Pancreas (tissue), 10 donors: ENCODE measurements at places on chromosomes 2 and 18. TPM values are rescaled to one million over a fixed set of nuclear protein-coding genes. Genes with fewer than 3 reads are reported as not detected.

The HOXD3 gene
- 0.19 TPM for polyA plus RNA-seq

The STARD6 gene
- polyA plus RNA-seq: not detected

The MOCOS gene
- 0.87 TPM for polyA plus RNA-seq

The RPRM gene
- polyA plus RNA-seq: 0.42 TPM

The ABCA12 gene
- polyA plus RNA-seq: not detected

The GBX2 gene
- polyA plus RNA-seq: not detected

The EIF4E2 gene
- 28.0 TPM for polyA plus RNA-seq

The PID1 gene
- 4.8 TPM for polyA plus RNA-seq

The PDCD1 gene
- polyA plus RNA-seq: 0.09 TPM

The ADGRF3 gene
- polyA plus RNA-seq: 1.4 TPM

The CD28 gene
- 0.08 TPM for polyA plus RNA-seq

The MAP4K3 gene
- polyA plus RNA-seq: 8.2 TPM

The CHRND gene
- not detected for polyA plus RNA-seq

The WIPF1 gene
- 6.2 TPM for polyA plus RNA-seq

The SCN7A gene
- 0.27 TPM for polyA plus RNA-seq

The TWIST2 gene
- 2.5 TPM for polyA plus RNA-seq

The CDH20 gene
- polyA plus RNA-seq: not detected

The CNRIP1 gene
- polyA plus RNA-seq: 3.7 TPM

The INPP1 gene
- polyA plus RNA-seq: 17.8 TPM

The TCF7L1 gene
- 4.0 TPM for polyA plus RNA-seq

The LAMA1 gene
- polyA plus RNA-seq: 2.4 TPM

The UGT1A4 gene
- polyA plus RNA-seq: not detected

The CDK15 gene
- polyA plus RNA-seq: 0.11 TPM

The DYSF gene
- 2.2 TPM for polyA plus RNA-seq

The LOXHD1 gene
- 0.12 TPM for polyA plus RNA-seq

The MARS2 gene
- 2.6 TPM for polyA plus RNA-seq

The SKA1 gene
- polyA plus RNA-seq: 0.05 TPM

The UNC80 gene
- polyA plus RNA-seq: 4.8 TPM

The RESP18 gene
- not detected for polyA plus RNA-seq

The TUBA4B gene
- not detected for polyA plus RNA-seq

The CRACDL gene
- 3.6 TPM for polyA plus RNA-seq

The LTBP1 gene
- polyA plus RNA-seq: 2.8 TPM

The REG3A gene
- polyA plus RNA-seq: 167 TPM

The SLC19A3 gene
- polyA plus RNA-seq: 7.1 TPM

The KLHL14 gene
- polyA plus RNA-seq: 0.21 TPM

The PLA2R1 gene
- polyA plus RNA-seq: 0.52 TPM

The PLEK gene
- polyA plus RNA-seq: 2.1 TPM

The TMEM182 gene
- 1.0 TPM for polyA plus RNA-seq

The C2orf66 gene
- polyA plus RNA-seq: not detected

The NOL4 gene
- polyA plus RNA-seq: 2.5 TPM

The RTP5 gene
- 0.19 TPM for polyA plus RNA-seq

The UGT1A9 gene
- polyA plus RNA-seq: not detected

The ALPI gene
- not detected for polyA plus RNA-seq

The TAF4B gene
- polyA plus RNA-seq: 0.94 TPM

The SERPINB3 gene
- polyA plus RNA-seq: not detected

The CDH2 gene
- 0.15 TPM for polyA plus RNA-seq

The TACR1 gene
- 0.07 TPM for polyA plus RNA-seq

The GALNT3 gene
- polyA plus RNA-seq: 21.5 TPM

The IAH1 gene
- 37.7 TPM for polyA plus RNA-seq

The GAD1 gene
- polyA plus RNA-seq: 0.73 TPM

The ST8SIA5 gene
- polyA plus RNA-seq: 1.1 TPM

The ALPP gene
- polyA plus RNA-seq: not detected

The GPAT2 gene
- 0.80 TPM for polyA plus RNA-seq

The UGT1A8 gene
- polyA plus RNA-seq: not detected

The TAF1B gene
- 3.5 TPM for polyA plus RNA-seq

The IL36B gene
- polyA plus RNA-seq: not detected
